Thyroid gland (tissue), 4 donors: ENCODE measurements at places on chromosomes 5 and 9. TPM values are rescaled to one million over a fixed set of nuclear protein-coding genes. Genes with fewer than 3 reads are reported as not detected.

DNA sequence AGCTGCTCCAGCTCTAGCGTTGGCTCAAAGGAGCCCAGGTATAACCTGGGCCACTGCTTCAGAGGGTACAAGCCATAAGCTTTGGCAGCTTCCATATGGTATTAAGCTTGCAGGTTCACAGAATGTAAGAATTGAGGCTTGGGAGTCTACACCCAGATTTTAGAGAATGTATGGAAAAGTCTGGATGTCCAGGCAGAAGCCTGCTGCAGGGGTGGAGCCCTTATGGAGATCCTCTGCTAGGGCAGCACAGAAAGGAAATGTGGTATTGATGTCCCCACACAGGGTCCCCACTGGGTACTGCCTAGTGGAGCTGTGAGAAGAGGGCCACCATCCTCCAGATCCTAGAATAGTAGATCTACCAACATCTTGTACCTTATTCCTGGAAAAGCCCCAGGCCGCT lies 626.9 kb downstream of the MAT2B start:
- DNase-seq, result no peak
- H3K4me3 ChIP-seq, result no peak overlapping the region
- H3K27me3 ChIP-seq, result no peaks in the 10 kb centered on the region
- H3K36me3 ChIP-seq, result no peaks in the 10 kb centered on the region

DNA sequence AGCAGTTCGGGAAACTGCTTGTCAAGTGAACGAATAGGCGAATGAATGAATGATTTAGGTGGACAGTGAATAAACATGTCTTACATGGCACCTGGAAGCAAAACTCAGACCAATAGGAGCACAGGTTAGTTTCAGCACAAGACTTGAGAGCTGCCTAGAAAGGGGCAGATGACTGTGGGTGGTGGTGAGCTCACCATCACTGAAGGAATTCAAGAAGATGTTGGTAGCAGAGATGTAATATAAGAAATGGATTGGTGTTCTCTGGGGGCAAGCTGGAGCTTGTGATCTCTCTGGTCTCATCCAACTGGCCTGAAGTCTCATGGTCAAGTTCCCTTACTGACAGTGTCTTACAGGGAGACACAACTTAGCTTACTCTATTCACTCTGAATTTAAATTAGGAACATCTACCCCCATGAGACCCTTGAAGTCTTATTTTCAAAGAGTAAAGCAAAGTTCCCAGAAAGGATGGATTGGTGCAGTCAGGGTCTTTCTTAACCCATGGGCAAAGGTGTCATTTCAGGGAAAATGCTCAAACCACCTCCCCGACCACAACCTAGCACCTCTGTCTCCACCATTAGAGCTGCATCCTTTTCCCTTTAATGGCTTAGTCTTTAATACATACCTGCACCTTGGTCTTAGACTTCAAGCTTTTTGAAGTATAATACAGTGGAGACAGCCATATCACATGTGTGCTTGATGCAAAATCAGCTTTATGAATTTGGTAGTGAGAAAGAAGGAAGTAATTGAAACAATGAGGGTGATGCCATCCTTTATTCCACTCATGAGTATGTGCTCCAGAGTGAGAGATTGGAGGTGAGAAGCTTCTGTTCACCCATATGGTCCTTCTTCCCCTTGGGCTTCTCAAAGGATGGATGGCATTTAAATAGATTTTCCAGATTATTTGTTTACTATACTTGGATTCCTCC lies 5.1 kb downstream of the LCP2 start:
- peaks cover 3% of the 10 kb centered on the region for H3K4me1 ChIP-seq
- no peak overlapping the region for H3K4me3 ChIP-seq
- H3K27ac ChIP-seq, result no peak overlapping the region
- H3K27me3 ChIP-seq, result no peaks in the 10 kb centered on the region
- no peak for DNase-seq

DNA sequence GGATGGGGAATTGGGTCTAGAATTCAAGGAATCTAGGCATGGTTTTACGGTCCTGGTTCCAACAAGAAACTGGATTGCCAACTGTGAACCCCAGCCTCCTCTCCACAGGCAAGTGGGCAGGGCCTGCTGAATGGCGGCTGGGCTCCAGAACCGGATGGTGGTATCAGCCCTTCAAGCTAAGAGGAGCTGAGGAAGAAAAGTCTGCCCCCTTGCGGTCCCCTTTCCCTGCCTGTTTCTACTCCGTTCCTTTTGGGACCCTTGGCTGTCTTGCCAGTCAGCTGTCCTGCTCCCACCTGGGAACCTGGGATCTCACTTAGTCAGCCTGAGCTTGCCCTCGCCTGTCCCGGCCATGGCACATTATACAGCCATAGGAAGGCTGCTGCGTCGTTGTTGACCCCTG lies 234.4 kb upstream of the DAPK1 start:
- H3K4me3 ChIP-seq, result no peak overlapping the region
- no peak for DNase-seq
- no peaks in the 10 kb centered on the region for H3K27me3 ChIP-seq
- H3K36me3 ChIP-seq, result no peaks in the 10 kb centered on the region
- no peaks in the 10 kb centered on the region for H3K4me1 ChIP-seq

GRCh38 chr9:108889649-108890067 lies 27.6 kb downstream of the ACTL7A start:
- H3K36me3 ChIP-seq, result peaks cover 28% of the 10 kb centered on the region
- H3K4me1 ChIP-seq, result peaks cover 6% of the 10 kb centered on the region
- no peak overlapping the region for H3K27ac ChIP-seq

DNA sequence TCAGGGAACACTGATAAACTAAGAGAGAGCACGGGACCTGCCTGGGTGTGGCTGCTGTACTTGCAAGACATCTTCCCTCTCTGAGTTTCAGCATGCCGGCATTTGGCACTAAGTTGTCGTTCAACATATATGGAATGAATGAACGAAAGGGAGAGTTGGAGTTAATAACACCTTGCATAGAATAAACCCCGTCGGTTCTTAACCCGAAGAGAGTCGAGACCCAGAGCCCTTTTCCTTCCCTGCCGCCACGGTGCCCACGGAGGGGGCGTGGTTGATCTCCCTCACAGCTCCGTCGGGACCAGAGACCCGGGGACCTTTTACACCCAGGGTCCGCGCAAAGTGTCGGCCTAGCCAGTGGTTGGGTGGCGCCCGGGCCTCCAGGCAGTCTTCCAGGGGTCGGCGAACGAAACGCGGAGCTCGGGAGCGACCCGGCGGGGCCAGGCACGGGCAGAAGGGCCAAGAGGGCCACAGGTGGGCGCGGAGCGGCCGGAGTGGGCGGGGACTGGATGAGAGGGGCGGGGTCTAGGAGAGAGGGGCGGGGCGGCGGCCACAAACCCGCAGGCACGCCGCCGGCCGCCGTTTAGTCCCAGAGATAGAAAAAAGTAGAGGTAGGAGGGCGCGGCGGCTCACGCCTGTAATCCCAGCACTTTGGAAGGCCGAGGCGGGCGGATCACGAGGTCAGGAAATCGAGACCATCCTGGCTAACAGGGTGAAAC lies 735 bp upstream of the RPL26L1 start:
- H3K27ac ChIP-seq, result peak overlapping the region; percentile 67
- H3K27me3 ChIP-seq, result no peaks in the 10 kb centered on the region
- no peak overlapping the region for H3K4me3 ChIP-seq
- no peaks in the 10 kb centered on the region for H3K36me3 ChIP-seq
- H3K4me1 ChIP-seq, result peaks cover 12% of the 10 kb centered on the region
- peak; percentile 55 for DNase-seq

The MEF2C gene
- total RNA-seq, result 76.1 TPM
